Glomerular endothelial cell (primary cell): ENCODE measurements at places on chromosomes 7 and 10. TPM values are rescaled to one million over a fixed set of nuclear protein-coding genes. Genes with fewer than 3 reads are reported as not detected.
A peak's percentile ranks its signal among the peaks of the same experiment; 100 is the strongest.

DNA sequence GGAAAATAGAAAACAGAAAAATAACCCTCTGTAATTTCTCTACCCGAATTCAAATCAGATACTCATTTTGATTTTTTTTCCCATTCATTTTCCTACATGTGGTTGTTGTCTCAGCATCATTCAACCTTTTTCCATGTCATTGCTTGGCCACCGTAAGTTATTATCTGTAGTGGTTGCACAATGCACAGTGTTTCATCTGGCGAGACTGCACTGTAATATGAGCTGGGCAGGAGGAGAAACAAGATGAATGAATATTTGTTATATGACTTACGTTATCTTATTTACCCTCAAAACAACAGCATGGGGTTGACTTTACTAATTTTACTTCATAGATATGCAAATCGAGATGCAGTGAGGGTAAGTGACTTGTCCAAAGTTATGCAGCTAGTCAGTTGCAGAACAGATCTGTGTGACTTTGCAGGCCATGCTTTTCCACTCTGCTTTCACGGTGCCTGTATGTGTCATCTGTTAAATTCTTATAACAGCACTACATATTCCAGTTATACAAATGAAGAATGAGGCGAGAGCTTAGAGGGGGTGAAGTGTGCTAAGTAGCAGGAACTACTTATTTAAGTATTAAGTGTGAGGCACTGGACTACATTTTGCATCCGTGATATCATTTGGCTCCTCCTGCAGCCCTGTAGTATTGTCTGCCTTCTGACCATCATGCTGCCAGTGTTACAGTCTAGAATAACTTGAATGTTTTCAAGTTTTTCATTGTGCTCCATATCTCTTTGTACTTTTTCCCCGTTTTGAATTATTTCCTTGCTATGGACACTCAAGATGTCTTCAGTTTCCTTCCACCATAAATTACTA is 56.7 kb downstream of the ZMYND11 start:
- no peak for DNase-seq

- no peak for DNase-seq
Measured at GRCh38 chr10:53358536-53358935, 586.0 kb upstream of the MBL2 start.

DNA sequence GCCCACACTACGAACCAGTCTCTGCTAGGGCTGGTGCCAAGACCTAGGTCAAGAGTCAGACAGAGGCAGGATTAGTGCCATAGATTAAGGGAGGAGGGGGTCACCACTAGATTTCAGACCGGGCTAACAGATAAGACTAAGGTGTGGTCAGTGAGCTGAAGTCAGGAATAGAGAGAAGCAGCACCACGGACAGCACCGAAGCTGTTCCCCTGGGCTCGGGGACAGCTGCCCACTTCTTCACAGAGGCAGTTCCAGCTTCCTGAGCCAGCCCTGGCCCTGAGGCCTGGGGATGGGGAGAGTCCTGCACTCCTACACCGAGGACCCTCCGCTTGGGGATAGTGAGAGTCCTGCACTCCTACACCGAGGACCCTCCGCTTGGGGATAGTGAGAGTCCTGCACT is 11.2 kb upstream of the JAKMIP3 start:
- DNase-seq = no peak

DNA sequence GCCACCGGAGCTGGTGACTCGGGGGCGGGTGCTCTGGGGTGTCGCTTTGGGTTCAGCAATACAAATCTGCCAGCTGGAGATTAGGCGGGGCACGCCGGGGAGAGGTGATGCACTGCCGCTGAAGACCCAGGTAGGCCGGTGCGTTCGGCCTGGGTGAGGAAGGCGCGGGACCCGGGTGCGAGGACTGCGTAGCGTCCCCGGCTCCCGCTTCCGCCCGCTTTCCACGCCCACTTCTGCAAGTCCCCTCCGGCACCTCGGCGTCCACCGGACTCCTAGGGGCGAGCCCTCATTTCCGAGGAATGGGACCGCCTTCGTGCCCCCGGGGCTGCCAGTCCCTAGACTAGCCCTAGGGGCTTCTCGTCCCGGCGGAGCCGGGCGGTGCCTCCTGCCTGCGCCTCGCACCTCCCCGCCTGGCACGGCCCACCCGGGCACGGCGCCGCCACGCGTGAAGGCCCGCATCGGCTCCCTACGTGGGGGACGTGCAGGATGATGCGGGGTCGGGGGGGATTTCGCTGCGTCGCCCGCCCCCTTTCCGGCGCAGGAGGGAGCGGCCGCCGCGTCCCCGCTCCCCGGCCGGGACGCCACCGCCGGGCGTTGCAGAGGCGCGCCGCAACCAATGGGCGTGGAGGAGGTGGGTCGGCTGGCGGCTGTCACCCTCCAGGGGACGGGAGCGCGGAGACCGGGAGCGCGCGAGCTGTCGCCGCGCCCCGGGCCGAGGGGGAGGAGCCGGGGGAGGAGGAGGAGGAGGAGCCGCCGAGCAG is 40.0 kb downstream of the HK1 start:
- DNase-seq = no peak

The HDAC9 gene
- 24.7 and 27.5 TPM in 2 replicates for total RNA-seq

- DNase-seq = no peak
Measured at GRCh38 chr10:128823201-128823600, 643.8 kb upstream of the MGMT start.

DNA sequence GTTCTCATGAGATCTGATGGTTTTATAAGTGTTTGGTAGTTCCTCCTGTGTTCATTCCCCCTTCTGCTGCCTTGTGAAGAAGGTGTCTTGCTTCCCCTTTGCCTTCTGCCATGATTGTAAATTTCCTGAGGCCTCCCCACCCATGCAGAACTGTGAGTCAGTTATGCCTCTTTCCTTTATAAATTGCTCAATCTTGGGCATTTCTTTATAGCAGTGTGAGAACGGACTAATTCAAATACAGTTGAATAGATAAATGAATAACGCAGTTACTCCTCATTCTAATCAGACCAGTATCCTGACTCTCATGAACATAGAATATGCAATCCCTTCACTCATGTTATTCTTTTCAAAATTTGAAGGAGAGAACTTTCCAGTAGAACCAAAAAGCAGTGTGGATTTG is 375.0 kb upstream of the FZD8 start:
- no peak for DNase-seq

- DNase-seq = no peak
Measured at GRCh38 chr7:143973870-143974416, 19.3 kb downstream of the OR2F1 start.

- DNase-seq = no peak
Measured at GRCh38 chr10:34469446-34469845, 345.6 kb downstream of the PARD3 start.

DNA sequence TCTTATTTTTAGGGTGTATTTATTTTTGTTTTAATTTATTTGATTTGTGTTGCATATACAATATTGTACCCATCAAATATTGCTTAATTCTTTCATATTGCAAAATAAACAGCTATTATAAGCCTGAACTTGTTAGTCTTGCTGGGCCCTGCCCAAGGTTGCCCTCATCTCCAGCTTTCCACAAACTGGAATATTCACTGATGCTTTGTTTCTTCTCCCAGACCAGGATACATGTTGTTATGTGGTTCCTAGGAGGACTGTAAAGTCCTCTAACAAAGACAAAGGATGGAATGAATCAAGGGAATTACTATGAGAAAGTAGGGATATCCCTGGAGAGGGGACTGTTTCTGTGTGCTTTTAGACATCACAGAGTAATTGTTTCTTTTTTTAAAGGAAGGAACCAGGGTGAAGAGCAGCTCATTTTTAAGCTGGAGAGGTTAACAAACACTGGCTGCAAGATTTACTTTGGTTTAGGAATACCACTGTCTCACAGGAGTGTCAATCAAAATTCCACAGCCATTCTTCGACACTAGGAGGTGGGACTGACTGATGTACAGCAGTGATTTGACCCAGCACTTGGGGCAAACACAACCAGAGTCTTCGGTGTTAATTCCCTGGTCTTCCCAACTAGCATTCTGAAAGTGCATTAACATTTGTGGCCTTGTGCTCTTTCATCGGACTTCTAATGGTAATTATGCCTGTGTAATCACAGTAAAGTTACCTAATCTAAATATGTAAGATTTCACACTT is 14.8 kb upstream of the CD36 start:
- DNase-seq = no peak

DNA sequence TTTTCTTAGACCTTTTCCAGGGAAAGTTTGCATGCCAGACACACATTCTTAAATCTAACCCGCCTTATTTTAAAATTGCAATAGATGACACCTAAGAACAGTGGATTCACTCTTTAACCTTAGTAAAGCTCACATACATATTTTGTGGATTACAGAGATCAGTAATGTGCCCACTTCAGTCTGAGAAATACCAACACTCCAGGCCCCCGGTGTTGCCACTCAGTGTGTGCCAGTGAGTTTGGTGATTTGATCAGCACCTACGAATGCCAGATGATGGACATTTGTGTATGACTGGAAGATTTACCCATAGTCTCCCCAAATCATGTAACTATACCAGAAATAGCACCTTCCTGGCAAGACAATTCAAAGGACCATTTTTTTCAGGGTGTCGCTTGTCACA is 2.6 kb downstream of the LRRN3 start:
- no peak for DNase-seq

The TMEM236 gene
- total RNA-seq = 0.18 and 0.48 TPM in 2 replicates

GRCh38 chr7:90312745-90313144 is 8.4 kb downstream of the FAM237B start:
- peak; percentile 9 for DNase-seq

DNA sequence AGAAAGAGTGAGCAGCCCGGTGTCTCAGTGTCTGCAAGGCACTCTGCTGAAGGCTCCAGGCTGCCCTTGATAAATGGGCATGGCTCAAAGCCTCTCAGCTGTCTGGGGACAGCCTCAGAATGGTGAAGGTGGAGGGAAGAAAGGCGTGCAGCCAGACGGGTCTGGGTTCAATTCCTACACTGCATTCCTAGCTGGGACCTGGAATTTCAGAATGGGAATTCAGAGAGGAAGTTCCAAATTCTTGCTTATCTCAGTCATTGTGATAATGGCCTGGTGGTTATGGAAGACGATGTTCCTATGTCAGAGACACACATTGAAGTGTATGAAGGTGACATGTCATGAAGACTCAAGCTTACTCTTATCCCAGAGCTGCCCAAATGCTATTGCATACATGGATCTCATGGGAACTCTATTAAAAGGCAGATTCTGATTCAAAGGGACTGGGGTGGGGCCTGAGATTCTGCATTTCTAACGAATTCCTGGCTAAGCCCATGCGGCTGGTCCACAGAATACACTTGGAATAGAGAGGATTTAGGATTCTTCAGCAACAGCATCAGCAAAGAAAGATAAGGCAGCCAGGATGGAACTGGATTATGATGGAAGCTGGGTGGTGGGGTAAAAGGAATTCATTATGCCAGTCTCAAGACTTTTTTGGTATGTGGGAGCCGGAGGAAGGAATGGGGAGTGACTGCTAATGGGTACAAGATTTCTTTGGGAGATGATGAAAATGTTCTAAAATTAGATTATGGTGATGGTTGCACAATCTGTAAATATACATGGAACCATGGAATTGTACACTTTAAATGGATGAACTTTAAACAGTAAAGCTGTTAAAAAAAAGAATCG is 82.6 kb upstream of the ZMIZ1 start:
- no peak for DNase-seq

The TMEM196 gene
- not detected in 2 replicates for total RNA-seq

GRCh38 chr10:84292502-84292901 is 35.9 kb upstream of the CCSER2 start:
- no peak for DNase-seq

The TCAF2 gene
- 18.5 and 26.6 TPM in 2 replicates for total RNA-seq

GRCh38 chr7:55477781-55478374 is 94.4 kb downstream of the VOPP1 start:
- DNase-seq = no peak

- DNase-seq = no peak
Measured at GRCh38 chr7:93515144-93515543, 59.4 kb downstream of the CALCR start.

GRCh38 chr7:12056381-12056780 is 154.7 kb upstream of the TMEM106B start:
- no peak for DNase-seq

- DNase-seq = peak; percentile 45
Measured at GRCh38 chr7:138226001-138226476, 149.8 kb downstream of the AKR1D1 start.

- DNase-seq = no peak
Measured at GRCh38 chr7:115136796-115137443, 215.0 kb downstream of the MDFIC start.

- no peak for DNase-seq
Measured at GRCh38 chr10:124324856-124325632, 93.7 kb downstream of the OAT start.

The BCL7B gene
- 53.7 and 60.2 TPM in 2 replicates for total RNA-seq

- DNase-seq = no peak
Measured at GRCh38 chr10:97644936-97645335, 4.5 kb downstream of the PI4K2A start.

GRCh38 chr7:88314061-88314491 is 7.4 kb upstream of the STEAP4 start:
- no peak for DNase-seq

DNA sequence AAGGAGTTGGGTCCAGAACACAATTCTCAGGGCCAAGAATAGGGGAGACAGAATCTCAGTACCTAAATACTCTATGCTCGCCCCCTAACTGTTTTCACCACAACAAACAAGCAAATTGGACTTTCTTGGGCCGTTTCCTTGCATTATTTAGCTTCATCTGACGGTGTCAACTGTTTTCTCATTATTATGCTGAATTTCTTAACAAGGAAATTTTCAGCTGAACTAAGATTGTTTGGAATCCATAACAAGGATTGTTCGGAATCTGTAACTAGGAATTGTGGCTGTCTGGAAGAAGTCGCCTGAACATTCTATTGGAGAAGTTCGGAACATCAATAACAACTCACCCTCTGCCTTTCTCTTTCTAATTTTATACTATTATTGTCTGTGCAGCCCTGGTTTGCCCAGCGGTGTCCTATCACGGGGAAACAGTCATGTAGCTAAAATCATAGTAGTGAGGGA is 15.5 kb upstream of the DLX6 start:
- DNase-seq = no peak

- no peak for DNase-seq
Measured at GRCh38 chr7:31553661-31554081, 39.8 kb downstream of the ITPRID1 start.

GRCh38 chr7:131633342-131633843 is 77.0 kb upstream of the PODXL start:
- DNase-seq = no peak

The TPST1 gene
- 10.2 and 20.7 TPM in 2 replicates for total RNA-seq

The CPEB3 gene
- 0.63 and 1.6 TPM in 2 replicates for total RNA-seq

GRCh38 chr7:11182736-11183135 is 209.1 kb downstream of the PHF14 start:
- DNase-seq = no peak

GRCh38 chr10:129497013-129497412 is 30.0 kb downstream of the MGMT start:
- DNase-seq = no peak
